Stimulated activated CD4-positive, alpha-beta T cell treated with anti-CD3 and anti-CD28 coated beads, Interleukin-15, amount 100 ng/mL, for 1 hour (primary cell): ENCODE measurements at places on chromosomes 5 and 9.

GRCh38 chr9:113911850-113912557, 35.9 kb downstream of the ZNF618 start:
- DNase-seq, result no peak

DNA sequence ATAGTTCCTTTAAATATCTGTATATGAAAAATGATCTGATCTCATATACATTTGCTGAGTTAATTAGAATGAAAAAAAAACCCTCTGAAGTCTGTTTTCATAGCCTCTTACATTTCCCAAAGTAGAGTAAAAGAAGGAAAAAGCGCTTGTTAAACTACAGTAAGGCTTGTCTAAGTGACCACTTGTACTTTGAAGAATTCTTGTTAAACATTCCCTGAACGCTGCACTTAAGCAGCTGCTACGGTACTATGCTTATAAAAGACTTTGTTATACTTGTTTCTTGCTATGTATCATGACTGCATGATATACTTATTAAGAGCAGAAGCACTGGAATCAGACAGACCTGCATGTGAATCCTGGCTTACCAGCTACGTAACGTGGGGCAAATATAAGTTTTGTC, 81.7 kb upstream of the MTAP start:
- DNase-seq, result no peak

DNA sequence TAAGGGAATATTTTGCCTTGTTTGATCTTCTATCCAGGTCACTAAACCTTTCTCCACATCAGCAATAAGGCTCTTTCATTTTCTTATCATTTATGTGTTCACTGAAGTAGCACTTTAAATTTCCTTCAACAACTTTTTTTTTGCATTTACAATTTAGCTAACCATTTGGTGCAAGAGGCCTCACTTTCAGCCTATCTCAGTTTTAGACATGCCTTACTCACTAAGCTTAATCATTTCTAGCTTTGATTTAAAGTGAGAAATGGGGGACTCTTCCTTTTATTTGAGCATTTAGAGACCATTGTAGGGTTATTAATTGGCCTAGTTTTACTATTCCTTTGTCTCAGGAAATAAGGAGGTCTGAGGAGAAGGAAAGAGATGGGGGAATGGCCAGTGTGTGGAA, 250.5 kb downstream of the AUH start:
- DNase-seq, result no peak

- no peak for DNase-seq
Observed at GRCh38 chr5:142432369-142432863, 107.6 kb upstream of the SPRY4 start.

DNA sequence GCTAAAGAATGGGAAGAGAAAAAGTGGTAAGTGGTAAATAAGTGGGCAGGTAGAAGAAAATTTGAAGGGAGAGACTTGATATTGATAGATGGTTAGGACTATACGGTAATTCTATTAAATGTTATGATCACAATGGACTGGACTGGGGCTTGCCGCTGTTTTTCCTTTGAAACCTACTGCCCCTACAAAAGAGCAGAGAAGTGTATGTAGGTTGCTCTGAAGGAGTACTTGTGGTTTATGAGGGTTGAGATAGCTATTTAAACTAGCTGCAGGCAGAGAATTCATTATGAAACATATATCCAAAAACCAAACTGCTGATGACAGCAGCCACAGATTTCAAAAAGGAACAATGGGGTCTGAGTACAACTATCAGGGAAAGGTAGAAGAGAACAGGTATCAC, 16.8 kb upstream of the HK3 start:
- DNase-seq, result no peak

- DNase-seq, result no peak
Observed at GRCh38 chr5:159913048-159913447, 3.2 kb upstream of the ADRA1B start.

- no peak for DNase-seq
Observed at GRCh38 chr9:86471171-86471815, 117.1 kb upstream of the TUT7 start.

- DNase-seq, result no peak
Observed at GRCh38 chr9:120161776-120162175, 418.2 kb downstream of the CDK5RAP2 start.

GRCh38 chr5:68555907-68556681, 340.5 kb downstream of the PIK3R1 start:
- DNase-seq, result no peak

- DNase-seq, result no peak
Observed at GRCh38 chr9:134662143-134662876, 20.7 kb downstream of the COL5A1 start.

GRCh38 chr9:83714329-83714728, 6.6 kb upstream of the UBQLN1 start:
- DNase-seq, result no peak

GRCh38 chr9:97980918-97981845, 2.0 kb upstream of the ANP32B start:
- DNase-seq, result no peak

DNA sequence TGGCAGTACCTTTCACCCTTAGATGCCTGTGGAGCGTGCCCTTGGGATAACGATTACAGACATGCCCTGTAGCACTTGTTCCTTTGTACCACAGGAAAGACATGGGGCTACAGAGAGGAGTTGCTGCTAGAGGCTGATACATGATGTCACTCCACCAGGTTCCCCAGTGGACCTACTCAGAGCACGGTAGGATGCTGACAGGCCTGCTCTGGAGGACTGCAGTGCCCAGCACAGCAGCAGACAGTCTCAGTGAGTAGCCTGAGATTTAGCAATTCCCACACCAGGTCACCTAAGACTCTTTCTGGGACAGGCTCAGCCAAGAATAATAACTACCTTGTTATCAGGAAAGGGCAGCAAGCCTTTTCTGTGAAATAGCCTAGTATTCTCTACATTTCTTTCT, 28.8 kb downstream of the PDE4D start:
- DNase-seq, result no peak

- DNase-seq, result no peak
Observed at GRCh38 chr5:141717043-141717442, 35.0 kb upstream of the ARAP3 start.

GRCh38 chr5:1510631-1511030, 13.1 kb downstream of the LPCAT1 start:
- no peak for DNase-seq

DNA sequence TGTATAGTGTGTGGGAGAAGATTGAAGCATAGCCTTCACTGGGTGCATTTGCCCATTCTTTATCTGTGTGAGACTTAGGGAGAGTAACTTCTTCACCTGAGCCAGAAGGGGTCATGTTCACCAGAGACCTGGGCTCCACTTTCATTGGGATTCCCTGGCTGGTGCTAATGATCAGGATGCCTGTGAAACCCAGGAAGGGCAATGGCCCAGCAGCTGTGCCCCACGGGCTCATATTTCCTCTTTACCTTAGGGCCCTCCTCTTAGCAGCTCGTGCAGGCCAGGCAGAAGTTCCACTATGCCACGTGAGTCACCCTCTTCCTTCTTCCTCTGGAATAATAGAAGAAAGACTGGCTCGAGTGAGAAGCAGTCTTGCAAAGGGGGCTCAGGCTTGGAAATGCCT, 5.0 kb downstream of the PPARGC1B start:
- no peak for DNase-seq

- DNase-seq, result no peak
Observed at GRCh38 chr9:750249-750967, 91.1 kb upstream of the DMRT1 start.

DNA sequence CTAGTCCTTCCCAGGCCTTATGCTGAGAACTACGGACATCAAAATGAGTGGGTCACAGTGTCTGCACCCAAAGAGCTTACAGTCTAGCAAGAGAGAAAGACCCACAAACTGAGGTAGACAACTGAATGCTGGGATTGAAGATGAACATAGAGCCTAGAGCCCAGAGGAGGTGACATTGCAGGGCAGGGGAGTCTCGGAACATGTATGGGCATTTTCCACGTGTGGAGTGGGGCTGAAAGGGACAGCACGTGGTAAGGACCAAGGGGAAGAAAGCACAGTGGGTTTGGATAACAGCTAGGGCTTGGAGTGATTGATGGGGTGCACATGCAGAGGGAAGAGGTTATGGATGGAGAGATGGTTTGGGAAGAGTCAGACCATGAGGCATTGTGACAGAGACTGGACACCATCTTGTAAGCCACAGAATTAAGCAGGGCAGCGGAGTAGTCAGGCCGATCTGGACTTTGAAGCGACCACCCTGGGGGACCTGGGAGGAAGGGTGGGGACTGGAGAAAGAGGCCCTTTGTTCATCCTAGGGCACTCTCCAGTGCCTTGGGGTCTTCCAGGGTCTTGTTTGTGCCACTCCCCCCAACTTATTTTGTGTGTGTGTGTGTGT, 47.5 kb upstream of the SH3PXD2B start:
- no peak for DNase-seq

GRCh38 chr9:115997923-115998322, 155.7 kb upstream of the PAPPA start:
- DNase-seq, result no peak

DNA sequence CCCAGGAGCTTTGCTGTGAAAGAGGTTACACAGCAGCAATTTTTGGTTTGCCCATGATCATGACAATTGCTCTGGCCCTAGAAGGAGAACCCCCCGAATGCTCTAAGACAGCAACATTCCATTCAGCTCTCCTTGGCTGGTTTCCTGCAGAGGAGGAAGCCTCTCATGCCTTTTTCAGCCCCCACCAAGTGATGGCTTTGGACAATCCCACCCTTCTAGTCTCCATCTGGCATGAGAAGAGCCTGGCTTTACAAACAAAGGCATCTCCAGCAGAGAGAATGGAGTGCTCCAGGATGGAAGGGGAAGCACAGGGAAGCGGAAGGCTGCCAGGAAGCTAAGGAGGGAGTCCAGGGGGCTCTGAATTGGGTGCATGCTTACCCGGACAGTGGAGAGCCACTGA, 98.4 kb downstream of the CRB2 start:
- no peak for DNase-seq

GRCh38 chr5:112640546-112640945, 97.1 kb upstream of the APC start:
- no peak for DNase-seq

GRCh38 chr9:90882991-90883600, 81.5 kb downstream of the SYK start:
- DNase-seq, result no peak

GRCh38 chr5:154138701-154139100, 51.8 kb upstream of the GALNT10 start:
- no peak for DNase-seq

- no peak for DNase-seq
Observed at GRCh38 chr5:112951124-112951702, 25.4 kb upstream of the DCP2 start.

GRCh38 chr5:65821966-65822365, 100.0 kb downstream of the NLN start:
- DNase-seq, result no peak

- no peak for DNase-seq
Observed at GRCh38 chr5:151101151-151101550, 20.3 kb upstream of the TNIP1 start.

GRCh38 chr5:168132241-168132641, 159.2 kb upstream of the WWC1 start:
- no peak for DNase-seq

DNA sequence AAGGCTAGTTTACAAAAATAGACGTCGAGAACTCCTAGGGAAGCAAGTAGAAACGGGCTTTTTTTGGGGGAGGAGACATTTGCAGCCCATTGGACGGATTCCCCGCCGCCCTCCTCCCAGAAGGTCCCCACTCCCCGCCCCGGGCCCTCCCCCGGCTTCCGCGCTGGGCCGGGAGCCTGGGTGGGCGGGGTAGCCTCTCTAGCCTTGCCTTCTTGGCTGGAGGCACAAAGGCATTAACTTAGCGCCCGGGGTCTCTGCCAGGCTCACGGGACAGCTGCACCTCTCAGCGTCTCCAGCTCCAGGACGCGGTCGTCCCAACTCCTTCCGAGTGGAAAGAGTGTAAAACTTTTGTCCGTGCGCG, at the start of gene DMRTA1:
Gene DMRTA1, plus strand, starts transcription at position 236 of the 361 bp plus-strand sequence. CDS start 242 bp downstream, outside the sequence.
- DNase-seq, result no peak

- no peak for DNase-seq
Observed at GRCh38 chr9:78115073-78115472, 83.5 kb upstream of the GNAQ start.

- no peak for DNase-seq
Observed at GRCh38 chr5:179375236-179375685, 30.0 kb upstream of the ADAMTS2 start.

DNA sequence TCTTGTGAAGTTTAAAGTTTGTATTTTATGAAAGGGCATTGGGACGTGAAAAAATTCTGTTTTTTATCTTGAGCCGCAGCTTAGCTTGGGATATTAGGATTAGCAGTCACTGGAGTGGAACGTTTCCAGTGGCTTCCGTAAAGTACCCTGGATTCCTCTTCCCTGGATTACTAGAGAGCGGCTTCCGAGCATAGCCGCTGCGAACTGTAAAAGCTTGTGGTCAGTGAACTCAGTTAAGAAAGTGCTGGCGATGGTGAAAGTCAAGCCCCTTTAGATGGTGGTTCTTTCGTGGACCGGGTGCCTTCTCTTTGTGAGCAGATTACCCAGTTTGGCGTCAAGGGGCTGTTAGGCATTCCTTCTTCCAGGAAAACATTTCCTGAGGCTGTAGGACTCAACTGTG, 168.1 kb downstream of the KDM4C start:
- DNase-seq, result no peak

- no peak for DNase-seq
Observed at GRCh38 chr9:758146-758545, 83.4 kb upstream of the DMRT1 start.

DNA sequence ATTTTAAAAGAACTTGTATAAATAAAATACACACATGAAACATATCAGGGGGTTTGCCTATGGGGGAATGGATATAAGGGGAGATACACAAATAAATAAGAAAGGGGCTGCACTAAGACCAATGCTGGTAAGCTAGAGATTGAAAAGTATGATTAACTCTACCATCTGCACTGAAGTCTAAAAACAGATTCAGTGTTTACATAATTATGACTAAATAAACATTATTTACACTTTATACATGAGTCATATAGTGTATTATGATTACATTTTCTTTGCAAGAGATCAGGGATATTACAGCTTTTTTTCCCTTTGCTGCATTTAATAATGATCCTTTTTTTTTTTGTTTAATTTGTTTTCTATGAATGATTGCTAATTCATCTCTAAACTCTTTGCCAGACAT, 367.9 kb downstream of the TMEM38B start:
- no peak for DNase-seq

GRCh38 chr9:88724331-88724730, 189.4 kb downstream of the NXNL2 start:
- DNase-seq, result no peak

DNA sequence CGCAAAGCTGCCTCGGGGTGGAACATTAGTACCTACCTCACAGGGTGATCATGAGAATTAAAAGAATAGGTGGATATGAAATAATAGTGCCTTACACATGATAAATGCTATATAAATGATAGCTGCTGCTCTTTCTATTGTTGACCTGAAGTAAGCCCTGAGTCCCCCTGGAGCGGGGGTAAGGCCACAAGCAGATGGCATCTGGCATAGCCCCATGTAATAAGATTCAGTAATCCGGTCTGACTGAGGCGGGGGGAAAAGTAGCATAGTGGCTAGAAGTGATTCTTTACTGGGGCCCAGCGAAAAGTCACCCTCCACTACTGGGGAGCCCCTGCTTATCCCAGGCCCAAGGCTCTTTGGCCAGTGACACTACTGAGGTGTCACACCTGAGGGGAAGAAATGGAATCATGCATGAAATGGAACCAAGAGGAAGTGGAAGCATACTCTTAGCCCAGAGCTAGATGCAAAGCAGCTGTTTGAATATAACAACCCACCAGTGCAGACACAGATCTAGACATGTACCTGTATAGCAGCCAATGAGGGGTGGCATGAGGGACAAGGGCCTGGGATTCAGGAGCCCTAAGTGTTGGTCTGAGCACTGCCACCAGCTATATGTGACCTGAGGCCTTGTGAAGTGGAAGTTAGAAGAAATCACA, 16.1 kb upstream of the FGFR4 start:
- DNase-seq, result no peak

GRCh38 chr9:108809269-108809668, 46.5 kb downstream of the ACTL7B start:
- DNase-seq, result no peak
